ENCODE measurements at places on chromosomes 7 and 10. TPM values are rescaled to one million over a fixed set of nuclear protein-coding genes. Genes with fewer than 3 reads are reported as not detected.

GRCh38 chr10:132205650-132206376 is 19.1 kb downstream of the DPYSL4 start:
- no peak for DNase-seq

GRCh38 chr7:45661302-45661995 is 87.3 kb downstream of the ADCY1 start:
- DNase-seq: no peak

- DNase-seq: no peak
These were observed 212.3 kb downstream of the C7orf25 start for GRCh38 chr7:42699380-42700178.

- DNase-seq: no peak
These were observed 112.8 kb upstream of the ODAD2 start for GRCh38 chr10:28111712-28112111.

Gene PODXL
- total RNA-seq: 18.6 TPM

DNA sequence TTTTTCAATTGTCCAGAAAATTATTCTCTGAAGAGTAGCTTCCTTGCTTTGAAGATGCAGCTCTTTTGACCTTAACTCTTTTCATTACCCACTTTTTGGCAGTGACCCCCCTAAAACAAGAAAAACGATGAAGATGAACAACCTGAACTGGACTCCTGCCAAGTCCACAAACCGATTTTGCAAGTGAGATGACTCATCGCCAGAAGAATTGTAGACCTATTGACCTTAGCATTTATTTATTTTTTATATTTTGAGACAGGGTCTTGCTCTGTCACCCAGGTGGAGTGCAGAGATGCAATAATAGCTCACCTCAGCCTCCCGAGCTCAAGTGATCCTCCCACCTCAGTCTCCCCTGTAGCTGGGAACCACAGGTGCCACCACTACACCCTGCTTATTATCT is 859.2 kb downstream of the GATA3 start:
- no peak for DNase-seq

GRCh38 chr10:128867819-128868218 is 599.2 kb upstream of the MGMT start:
- DNase-seq: no peak

DNA sequence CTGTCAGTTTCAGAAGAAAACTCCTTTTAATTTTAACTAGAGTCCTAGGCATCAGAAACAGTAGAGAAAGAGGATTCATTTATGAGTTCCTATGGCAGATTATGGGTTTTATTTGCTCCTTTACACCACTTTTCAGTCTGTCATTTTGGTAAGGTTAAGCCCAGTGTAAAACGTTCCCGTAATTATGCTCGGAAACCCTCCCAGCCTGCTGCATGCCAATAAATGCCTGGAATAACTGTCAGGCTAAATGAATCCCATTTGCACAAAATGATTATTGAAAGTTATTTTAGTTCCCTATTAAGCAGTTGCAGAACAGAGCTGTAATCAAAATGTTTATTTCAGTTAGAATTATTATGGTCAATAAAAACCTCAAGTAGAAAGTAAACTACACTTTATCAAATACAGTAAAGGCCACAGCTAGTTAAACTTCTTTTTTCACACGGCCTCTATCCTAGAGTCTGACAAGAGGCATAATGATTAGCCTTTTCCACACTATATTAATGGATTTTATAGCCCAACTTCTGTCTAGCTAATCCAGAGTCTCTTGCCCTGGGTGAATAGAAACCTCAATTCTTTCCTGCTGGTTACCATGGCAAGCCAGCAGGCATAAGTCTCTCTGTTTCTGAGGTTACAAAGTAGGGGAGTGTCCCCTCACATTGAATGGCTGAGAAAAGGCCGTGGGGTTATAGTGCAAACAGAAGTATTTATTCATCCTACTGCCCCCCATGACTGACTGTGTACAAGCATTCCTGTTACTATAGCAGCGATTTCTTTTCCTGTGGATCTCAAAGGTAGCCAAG is 80.8 kb upstream of the NPVF start:
- DNase-seq: no peak

Gene SPDYE1
- total RNA-seq: not detected

Gene CRPPA
- total RNA-seq: 6.0 TPM

Gene YWHAG
- total RNA-seq: 42.5 TPM

Gene ALOX5
- total RNA-seq: 31.9 TPM

Gene PALD1
- 33.8 TPM for total RNA-seq

Gene STAG3
- not detected for total RNA-seq

DNA sequence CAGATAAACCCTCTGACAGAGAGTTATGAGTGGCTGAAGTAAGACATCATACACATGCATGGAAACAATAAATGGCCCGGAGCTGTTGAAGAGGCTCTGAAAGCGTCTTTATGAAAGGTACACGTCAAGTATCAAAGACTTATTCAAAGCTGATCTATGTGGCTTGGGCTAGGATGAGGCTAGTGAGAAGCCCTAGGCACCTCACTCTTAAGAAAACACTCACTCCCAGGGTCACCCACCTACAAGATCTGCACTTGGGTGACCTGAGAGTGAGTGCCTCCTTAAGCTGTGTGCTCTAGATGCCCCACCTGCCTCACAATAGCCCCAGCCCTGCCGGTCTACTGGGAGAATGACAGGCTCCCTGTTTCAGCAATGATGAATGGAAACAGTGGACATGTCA is 1.1 kb upstream of the GIMAP1 start:
- DNase-seq: no peak

DNA sequence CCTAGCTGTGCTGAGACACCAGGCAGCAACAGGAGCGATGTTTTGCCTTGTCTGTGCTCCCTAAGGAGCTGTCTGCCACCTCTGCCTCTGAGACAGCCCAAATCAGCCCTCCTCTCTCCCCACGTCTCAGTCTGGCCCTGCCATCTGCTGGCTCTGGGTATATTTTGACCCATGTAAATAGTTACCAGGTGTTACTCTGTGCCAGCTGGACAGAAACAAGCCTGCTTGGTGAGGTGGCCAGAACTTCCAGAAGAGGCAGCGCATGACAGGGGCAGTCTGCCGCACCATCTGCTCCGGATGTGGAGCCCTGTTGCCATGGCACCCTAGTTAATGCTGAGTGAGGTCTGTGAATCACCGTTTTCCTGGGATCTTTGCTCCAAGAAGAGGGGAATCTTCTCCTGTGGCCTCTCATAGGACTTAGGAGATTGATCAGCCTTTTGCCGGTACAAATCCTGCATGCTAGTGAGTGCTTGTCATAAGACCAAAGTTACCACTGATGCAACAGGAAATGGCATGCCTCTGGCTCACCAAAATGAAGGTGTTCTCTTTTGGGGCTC is 31.8 kb downstream of the GSTO2 start:
- DNase-seq: peak; percentile 91

Gene ASB10
- total RNA-seq: not detected

DNA sequence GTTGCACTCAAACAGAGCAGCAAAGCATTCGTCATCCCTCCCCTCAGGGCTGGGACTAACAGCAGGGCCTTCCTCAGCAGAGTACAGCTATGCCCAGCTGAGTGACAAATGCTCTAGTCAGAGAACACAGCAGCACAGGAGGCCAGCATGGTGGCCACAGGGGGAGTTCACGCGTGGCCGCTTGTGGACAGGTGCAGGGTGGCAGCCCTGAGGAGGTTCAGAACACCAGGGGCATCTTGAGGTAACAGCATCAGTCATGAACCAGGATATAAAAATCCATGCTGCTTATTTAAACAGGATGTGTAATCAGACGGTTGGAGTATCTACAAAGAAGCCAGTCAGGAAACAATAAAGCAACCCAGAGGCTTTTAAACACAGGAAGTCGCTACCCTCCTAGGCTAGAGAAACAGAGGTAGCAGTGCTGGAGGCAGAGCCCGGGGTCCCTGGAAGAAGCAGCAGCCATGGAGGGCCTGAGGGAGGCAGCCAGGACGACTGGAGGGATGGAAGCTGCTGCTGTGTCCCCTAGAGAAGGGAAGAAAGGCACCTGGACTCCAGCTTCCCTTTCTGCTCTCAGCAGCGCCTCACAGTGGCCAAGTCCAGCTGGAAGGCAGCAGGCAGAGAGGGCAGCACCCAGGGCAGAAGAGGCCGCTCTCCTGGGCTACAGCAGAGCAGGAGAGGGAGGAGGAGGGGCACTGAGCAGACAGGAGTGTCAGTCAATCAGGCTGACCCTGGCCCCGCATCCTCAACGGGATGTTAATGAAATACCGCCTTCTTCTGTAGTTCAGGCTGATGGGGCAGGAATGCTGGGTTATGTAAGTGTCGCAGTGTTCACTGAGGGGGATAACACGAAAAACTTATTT is 70.8 kb upstream of the UCN3 start:
- DNase-seq: no peak

GRCh38 chr7:97025130-97025499 is 484 bp upstream of the DLX5 start:
- no peak for DNase-seq

Gene SKAP2
- total RNA-seq: 19.3 TPM

DNA sequence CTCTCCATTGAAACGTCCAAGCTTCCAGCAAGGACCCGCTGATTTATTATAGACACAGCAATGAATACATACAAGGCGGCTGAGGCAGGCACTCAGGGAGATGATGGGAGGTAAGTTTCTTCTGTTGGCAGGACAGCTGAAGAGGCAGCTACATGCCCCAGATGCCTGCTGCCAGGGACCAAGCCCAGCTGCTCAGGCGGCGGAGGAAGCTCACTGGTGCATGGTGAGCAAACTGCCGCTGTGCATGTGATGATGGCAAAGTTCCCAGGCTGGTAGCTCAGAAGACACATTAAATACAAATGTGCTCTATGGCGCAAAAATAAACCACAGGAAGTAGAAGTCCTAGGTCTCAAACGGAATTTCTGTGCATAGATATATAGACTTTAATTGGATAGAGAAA is 2.3 kb downstream of the DNTT start:
- DNase-seq: peak; percentile 85

Gene HOXA4
- 2.0 TPM for total RNA-seq

GRCh38 chr10:79060641-79061255 is 8.0 kb upstream of the ZMIZ1 start:
- peak; percentile 58 for DNase-seq

DNA sequence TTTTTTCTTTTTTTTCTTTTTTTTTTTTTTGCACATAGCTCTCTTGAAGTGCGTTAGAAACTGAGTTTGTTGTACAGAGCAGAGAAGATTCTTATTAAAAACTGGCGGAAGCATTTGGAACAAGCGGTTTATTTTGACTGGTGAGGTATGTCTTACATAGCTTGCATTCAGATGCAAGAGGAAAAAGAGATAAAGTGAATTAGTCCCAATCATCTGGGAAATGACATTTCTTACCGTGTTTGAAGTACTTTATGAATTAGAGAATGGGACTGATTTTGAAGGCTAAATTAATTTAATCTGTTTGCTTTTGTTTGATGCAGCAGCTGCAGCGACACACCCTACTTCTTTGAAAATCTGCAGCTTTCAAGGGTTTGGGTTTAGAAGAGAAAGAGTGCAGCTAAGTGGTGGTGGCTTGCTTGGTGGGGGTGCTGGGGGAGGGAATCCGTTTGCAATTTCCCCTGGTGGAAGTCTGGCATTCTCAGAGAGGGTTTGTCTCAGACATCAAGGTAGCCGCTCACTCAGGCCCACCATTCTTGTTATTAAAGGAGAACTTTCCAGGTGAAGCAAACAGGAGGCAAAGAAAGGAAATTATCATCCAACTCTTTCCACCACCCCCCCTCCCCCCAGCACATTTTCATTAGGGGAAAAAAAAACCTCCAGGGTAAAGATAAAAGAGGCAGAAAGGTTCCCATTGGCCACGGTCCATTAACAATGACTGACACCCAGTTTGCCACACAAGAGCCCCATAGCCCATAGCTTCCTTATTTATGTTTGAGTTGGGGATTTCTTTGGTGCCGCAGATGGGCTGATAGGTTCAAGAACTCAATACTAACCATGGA is 231.7 kb downstream of the SKIDA1 start:
- DNase-seq: no peak

GRCh38 chr10:49628599-49628998 is 14.8 kb downstream of the CHAT start:
- no peak for DNase-seq

GRCh38 chr7:7897949-7898515 is 70.6 kb upstream of the GLCCI1 start:
- no peak for DNase-seq

Gene PPP1R17
- not detected for total RNA-seq

- no peak for DNase-seq
These were observed 91.3 kb downstream of the AVL9 start for GRCh38 chr7:32586291-32587221.

Gene CC2D2B
- 5.3 TPM for total RNA-seq

DNA sequence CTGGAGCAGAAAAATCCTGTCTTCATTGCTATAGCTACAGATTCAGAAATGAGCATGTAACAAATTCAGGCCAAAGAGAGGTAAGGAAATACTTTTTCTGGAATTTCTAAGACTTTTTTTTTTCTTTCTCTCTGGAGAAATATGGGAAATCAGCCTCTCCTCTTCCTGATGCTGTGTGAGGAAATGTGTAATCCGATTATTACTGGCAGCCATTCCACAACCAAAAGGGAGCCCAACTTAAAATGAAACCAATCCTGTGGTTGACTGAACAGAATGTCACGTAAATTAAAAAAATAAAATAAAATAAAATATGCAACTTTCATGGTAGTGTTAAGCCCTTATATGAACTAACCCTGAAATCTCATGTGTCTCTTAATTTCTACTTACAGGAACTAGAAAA is 10.7 kb upstream of the POT1 start:
- DNase-seq: no peak

Gene FAM131B
- 6.4 TPM for total RNA-seq

DNA sequence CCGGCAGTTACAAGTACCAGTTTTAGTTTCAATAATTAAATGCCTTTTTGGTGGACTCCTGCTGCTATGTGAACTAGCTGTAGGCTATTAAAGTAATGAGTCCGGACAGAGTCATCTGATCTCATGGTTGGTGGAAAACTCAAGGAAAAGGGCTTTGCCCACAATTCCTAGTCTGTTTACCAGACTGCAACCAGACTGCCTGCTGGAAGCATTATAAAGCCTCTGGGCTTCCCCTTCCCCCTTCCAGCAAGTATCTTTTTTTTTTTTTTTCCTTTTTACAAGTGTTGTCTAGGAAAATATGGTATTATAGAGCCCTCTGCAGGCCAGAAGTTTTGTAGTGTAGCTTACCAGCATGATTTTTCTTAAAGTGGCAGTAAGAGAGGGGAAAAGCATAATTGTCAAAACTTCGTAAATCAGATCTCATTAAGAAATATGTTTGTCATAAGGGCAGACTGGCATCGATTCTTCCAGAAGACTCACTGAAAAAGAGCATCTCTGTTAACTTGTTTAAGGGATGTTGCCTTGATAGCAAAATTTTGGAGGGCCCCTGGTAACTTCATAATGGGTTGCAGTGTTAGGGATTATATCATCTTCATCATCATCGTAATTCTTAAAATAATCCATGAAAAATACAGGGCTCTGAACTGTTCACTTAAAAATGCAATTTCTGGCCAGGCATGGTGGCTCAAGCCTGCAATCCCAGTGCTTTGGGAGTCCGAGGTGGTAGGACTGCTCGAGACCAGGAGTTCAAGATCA is 181.3 kb downstream of the TAX1BP1 start:
- DNase-seq: no peak

DNA sequence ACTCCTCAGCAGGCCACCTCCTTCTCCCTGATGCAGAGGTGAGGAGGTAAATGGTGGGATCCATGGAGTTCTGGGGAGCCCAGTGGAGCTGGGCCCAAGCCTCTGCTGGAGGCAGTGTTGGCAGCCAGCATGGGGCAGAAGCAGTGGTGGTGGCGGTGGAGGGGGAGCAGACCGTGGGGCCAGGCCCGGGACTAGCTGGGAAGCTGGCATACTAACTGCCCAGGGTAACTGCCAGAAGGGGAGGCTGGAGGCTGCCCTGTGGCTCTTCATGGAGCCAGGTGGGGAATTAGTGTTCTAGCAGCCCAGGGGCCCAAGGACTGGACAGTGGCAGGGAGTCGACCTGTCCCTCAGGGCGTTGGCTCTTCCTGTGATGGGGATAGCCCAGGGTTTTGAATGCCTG is 16.1 kb upstream of the SMARCD3 start:
- peak; percentile 59 for DNase-seq

GRCh38 chr7:91767820-91768219 is 112.7 kb downstream of the MTERF1 start:
- DNase-seq: no peak

Measured in sigmoid colon (tissue), 7 donors.